Pancreas (tissue), 10 donors: ENCODE measurements at places on chromosomes 3 and 15.

- H3K4me1 ChIP-seq = peaks cover 3% of the 10 kb centered on the region
- no peak overlapping the region for H3K27ac ChIP-seq
- peaks cover 66% of the 10 kb centered on the region for H3K36me3 ChIP-seq
- H3K4me3 ChIP-seq = no peak overlapping the region
- DNase-seq = peak; percentile 56
These were observed 95.1 kb downstream of the LRIG1 start for GRCh38 chr3:66405701-66406091.

DNA sequence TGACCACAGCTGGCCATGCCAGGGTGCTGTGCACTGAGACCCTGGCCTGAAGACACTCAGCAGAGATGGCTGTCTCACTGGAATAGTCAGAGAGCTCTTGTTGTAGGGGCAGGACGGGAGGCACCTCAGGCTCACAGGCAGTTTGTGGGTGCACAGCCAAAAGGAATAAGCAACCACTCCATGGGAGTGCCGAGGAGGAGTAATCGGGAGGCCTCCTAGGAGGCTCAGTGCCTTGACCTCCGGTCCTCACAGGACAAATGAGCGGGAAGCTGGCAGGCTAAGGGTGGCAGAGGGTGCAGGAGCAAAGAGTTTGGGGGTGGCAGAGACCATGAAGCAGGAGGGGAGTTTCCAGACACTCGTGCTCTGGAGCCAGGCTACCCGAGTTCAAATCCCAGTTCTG lies 81.7 kb downstream of the SMAD6 start:
- no peak overlapping the region for H3K27ac ChIP-seq
- no peak overlapping the region for H3K4me3 ChIP-seq
- DNase-seq = no peak
- no peaks in the 10 kb centered on the region for H3K27me3 ChIP-seq
- H3K36me3 ChIP-seq = no peaks in the 10 kb centered on the region

- H3K4me3 ChIP-seq = no peak overlapping the region
- no peaks in the 10 kb centered on the region for H3K27me3 ChIP-seq
- H3K36me3 ChIP-seq = no peaks in the 10 kb centered on the region
- H3K4me1 ChIP-seq = peaks cover 36% of the 10 kb centered on the region
These were observed 23.2 kb downstream of the C2CD4B start for GRCh38 chr15:62141643-62142588.

- no peaks in the 10 kb centered on the region for H3K27me3 ChIP-seq
- H3K4me1 ChIP-seq = no peaks in the 10 kb centered on the region
- no peaks in the 10 kb centered on the region for H3K36me3 ChIP-seq
- no peak overlapping the region for H3K27ac ChIP-seq
- DNase-seq = no peak
These were observed 4.8 kb downstream of the MORC1 start for GRCh38 chr3:109112946-109113760.

DNA sequence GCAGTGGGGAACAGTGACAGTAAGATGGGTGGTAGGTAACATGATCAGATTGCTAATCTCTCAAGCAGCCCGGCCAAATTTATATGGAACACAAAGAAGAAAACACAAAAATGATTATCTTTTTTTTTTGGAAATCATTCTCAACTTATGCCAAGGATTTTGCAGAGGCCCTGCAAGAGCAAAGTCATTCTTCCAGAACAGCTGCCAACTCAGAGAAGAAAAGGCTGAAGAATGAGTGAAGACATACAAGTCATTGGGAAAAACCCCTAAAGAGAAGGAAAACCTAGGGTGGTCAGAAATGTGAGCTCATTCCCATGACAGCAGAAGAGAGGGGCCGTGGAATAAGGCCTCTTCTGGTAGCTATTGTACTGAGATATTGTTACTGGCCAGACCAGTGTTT lies 246.7 kb downstream of the SHOX2 start:
- DNase-seq = no peak
- no peaks in the 10 kb centered on the region for H3K36me3 ChIP-seq
- H3K4me1 ChIP-seq = no peaks in the 10 kb centered on the region
- H3K27ac ChIP-seq = no peak overlapping the region

GRCh38 chr3:166734734-166735133 lies 645.4 kb downstream of the ZBBX start:
- no peaks in the 10 kb centered on the region for H3K36me3 ChIP-seq
- no peaks in the 10 kb centered on the region for H3K4me1 ChIP-seq
- H3K27me3 ChIP-seq = no peaks in the 10 kb centered on the region
- H3K4me3 ChIP-seq = no peak overlapping the region

GRCh38 chr15:100183921-100184495 lies 157.8 kb downstream of the ADAMTS17 start:
- H3K27ac ChIP-seq = no peak overlapping the region
- H3K27me3 ChIP-seq = no peaks in the 10 kb centered on the region
- no peak overlapping the region for H3K4me3 ChIP-seq

DNA sequence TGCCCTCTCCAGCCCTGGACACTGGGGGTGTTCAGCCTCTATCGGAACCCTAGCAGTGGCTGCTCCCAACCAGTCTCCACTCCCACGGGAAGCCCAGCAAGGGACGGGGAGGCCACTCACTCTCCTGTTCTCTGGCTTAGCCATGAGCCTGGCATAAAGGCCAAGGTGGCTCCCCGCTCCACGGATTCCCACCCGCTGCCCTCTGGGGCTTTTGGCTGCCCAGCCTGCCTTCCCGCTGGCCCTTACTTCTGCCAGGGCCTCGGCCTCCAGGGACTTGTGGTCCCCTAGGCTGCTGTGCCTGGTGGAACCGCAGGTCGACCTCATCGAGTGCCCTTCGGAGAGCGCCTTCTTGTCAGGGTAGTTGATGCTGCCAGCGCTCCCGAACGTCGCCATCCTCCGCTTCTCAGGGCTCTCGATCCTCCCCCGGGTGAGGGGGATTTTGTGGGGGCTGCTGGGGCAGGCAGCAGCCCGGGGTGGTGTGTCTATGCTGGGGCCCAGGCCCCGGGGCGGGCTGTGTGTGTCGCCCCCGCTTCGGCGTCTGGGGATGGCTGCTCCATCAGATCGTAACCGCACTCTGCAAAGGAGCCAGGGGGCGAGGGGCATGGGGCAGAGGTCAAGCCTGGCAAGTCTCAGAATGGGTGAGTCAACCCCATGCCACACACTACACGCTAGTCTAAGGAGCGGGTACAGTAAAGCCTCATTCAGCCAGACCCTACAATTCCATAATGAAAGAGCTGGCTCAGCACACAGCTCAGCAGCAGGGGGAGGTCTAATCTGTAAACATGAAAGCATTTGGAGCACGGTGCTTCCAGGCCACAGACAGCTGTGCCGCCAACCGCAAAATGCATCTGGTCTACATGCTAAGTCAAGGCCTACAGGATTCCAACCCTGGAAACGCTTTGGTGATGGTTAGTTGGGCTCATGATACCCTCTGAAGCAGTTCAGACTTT lies 27.3 kb upstream of the RAD18 start:
- no peaks in the 10 kb centered on the region for H3K27me3 ChIP-seq
- DNase-seq = no peak
- no peaks in the 10 kb centered on the region for H3K36me3 ChIP-seq
- no peaks in the 10 kb centered on the region for H3K4me1 ChIP-seq
- H3K27ac ChIP-seq = no peak overlapping the region

GRCh38 chr15:78921940-78922339 lies 22.9 kb downstream of the CTSH start:
- DNase-seq = no peak
- H3K27ac ChIP-seq = no peak overlapping the region
- no peaks in the 10 kb centered on the region for H3K27me3 ChIP-seq
- H3K4me1 ChIP-seq = no peaks in the 10 kb centered on the region
- peaks cover 40% of the 10 kb centered on the region for H3K36me3 ChIP-seq

GRCh38 chr3:45603226-45603625 lies 8.7 kb downstream of the LIMD1 start:
- no peak for DNase-seq
- no peaks in the 10 kb centered on the region for H3K27me3 ChIP-seq
- H3K4me3 ChIP-seq = no peak overlapping the region
- no peaks in the 10 kb centered on the region for H3K36me3 ChIP-seq
- no peak overlapping the region for H3K27ac ChIP-seq

GRCh38 chr3:5192571-5193365 lies 5.3 kb downstream of the EDEM1 start:
- H3K4me3 ChIP-seq = no peak overlapping the region
- H3K4me1 ChIP-seq = peaks cover 16% of the 10 kb centered on the region
- H3K36me3 ChIP-seq = no peaks in the 10 kb centered on the region
- DNase-seq = no peak

DNA sequence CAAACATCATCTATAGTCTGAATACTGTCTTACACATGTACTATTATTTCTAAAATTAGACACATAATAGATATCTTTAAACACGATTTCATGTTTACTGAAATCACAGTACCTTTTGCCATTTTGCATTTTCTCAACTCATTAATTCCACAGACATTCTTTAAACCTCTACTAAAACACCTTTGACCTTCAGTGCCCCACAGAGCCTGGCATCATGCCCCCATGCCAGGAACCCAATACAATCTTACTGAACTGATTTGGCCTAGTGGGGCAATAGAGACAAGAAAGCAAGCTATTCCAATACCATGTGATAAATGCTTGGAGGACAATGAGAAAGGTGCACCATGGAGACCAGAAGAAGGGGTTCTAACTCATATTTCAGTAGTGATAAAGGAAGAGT lies 19.3 kb upstream of the GUCA1C start:
- no peaks in the 10 kb centered on the region for H3K36me3 ChIP-seq
- DNase-seq = peak; percentile 32
- H3K27me3 ChIP-seq = no peaks in the 10 kb centered on the region
- peak overlapping the region; percentile 33 for H3K27ac ChIP-seq
- peaks cover 20% of the 10 kb centered on the region for H3K4me1 ChIP-seq
- H3K4me3 ChIP-seq = no peak overlapping the region

- no peak overlapping the region for H3K27ac ChIP-seq
- DNase-seq = no peak
- peaks cover 2% of the 10 kb centered on the region for H3K4me1 ChIP-seq
- no peak overlapping the region for H3K4me3 ChIP-seq
- no peaks in the 10 kb centered on the region for H3K36me3 ChIP-seq
- H3K27me3 ChIP-seq = no peaks in the 10 kb centered on the region
These were observed 21.0 kb downstream of the CCDC33 start for GRCh38 chr15:74257105-74257504.

DNA sequence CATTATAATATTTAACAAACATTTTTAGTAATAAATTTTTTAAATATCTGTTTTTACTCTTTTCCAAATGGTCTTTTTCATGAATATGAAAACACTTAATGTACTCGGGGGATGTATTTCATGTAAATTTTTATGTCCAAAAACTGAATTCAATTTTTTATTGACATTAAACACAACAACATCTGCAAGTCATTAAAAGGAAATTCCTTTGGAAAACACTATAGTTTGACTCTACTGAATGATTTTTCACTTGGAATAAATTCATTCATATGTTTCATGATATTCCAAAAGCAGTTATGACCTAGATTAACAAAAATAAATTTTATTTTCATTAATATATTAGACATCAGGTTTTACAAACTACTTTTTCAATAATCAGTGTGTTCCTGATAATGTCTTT lies 239.8 kb upstream of the AGTR1 start:
- H3K27ac ChIP-seq = no peak overlapping the region

GRCh38 chr3:149417174-149417573 lies 39.7 kb upstream of the TM4SF1 start:
- no peak overlapping the region for H3K4me3 ChIP-seq
- no peak overlapping the region for H3K27ac ChIP-seq
- DNase-seq = no peak
- H3K36me3 ChIP-seq = no peaks in the 10 kb centered on the region

- DNase-seq = no peak
- H3K36me3 ChIP-seq = no peaks in the 10 kb centered on the region
- H3K27me3 ChIP-seq = no peaks in the 10 kb centered on the region
- no peak overlapping the region for H3K27ac ChIP-seq
These were observed 66.2 kb downstream of the THRB start for GRCh38 chr3:24428481-24428880.

DNA sequence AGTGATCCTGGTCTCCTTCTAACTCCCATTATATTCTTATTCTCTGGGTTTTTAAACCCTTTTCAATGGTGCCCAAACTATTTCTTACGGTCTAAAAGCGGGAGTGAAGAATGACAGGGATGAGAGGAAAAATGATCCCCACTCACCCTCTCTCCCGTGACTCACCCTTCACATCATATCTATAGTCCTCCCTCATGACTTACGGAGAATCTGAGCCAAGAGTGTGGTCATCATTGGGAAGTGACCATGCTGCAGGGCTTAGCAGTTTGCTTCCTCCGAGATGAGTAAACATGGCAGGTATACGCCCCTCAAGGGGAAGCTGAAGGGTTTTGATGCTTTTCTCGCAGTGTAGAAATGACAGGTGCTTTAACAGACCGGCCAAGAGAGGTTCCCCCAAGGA lies 274.0 kb downstream of the RYR3 start:
- no peak overlapping the region for H3K27ac ChIP-seq
- no peaks in the 10 kb centered on the region for H3K36me3 ChIP-seq
- no peaks in the 10 kb centered on the region for H3K27me3 ChIP-seq
- DNase-seq = no peak
- no peaks in the 10 kb centered on the region for H3K4me1 ChIP-seq

DNA sequence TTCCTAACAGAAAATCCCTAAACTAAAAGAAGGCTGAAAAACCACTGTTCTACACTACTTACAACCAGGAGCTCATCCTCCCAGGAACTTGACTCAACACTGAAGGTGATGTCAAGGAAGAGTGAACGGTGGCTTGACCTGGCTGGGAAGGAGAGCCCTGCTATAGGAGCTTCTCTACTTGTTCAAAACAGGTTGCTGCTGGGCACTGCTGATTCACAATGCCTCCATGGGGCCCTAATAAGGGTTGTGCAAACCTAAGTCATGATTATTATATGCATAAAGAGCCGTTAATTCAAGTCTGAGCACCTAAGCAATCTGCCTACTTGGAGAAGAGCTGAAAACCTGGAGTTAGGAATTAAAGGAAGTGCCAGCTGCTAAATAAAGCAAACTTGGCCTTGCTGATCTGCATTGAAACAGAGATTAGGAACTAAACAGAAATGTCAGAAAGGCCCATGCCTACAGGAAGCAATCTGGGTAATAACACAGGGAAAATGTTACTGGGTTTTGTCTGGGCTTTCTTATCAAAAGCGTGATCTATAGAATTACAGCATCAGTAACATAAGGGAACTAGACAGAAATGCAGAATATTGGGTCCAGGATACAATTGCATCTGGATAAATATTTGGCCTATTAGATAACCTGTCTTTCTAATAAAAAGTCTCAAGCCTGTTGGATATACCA lies 243.2 kb downstream of the NEK10 start:
- H3K36me3 ChIP-seq = no peaks in the 10 kb centered on the region
- no peak overlapping the region for H3K27ac ChIP-seq
- DNase-seq = no peak
- no peaks in the 10 kb centered on the region for H3K27me3 ChIP-seq
- H3K4me1 ChIP-seq = no peaks in the 10 kb centered on the region
- no peak overlapping the region for H3K4me3 ChIP-seq
